ENCODE measurements at places on chromosomes 3 and 15.

DNA sequence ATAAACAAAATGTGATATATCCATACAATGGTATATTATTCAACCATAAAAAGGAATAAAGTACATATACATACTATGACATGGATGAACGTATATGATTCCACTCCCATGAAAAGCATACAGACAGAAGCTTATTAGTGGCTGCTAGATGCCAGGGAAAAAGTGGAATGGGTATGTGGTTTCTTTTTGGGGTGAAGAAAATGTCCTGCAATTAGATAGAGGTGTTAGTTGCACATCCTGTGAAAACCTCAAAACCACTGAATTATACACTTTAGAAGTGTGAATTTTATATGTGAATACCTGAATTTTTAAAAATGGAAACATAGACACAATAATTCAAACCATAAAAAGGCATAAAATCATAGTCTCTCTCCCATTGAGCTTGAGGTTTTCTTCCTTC lies 11.2 kb downstream of the DENND6A start:
- no peak for DNase-seq

DNA sequence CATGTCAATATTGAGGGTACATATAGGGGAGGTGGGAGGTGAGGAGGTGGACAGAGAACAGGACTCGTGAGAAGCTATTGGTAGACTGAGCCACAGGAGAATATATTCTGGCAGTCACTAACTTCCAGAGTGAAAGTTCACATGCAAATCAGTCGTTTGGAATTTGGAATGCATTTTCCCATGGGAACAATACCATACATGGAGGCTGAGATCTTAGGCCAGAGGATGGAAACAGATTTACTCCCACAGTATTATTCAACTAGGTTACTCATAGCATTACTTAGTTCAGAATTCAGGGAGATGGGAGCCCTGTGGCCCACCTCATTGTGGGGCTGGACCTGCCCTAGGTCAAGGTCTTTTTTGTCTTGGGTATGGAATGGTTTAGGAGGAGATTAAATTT lies 36.4 kb upstream of the ABHD2 start:
- no peak for DNase-seq

- no peak for DNase-seq
Measured at GRCh38 chr15:95620934-95621579, 709.4 kb upstream of the NR2F2 start.

GRCh38 chr3:34842706-34843480 lies 796.4 kb upstream of the ARPP21 start:
- no peak for DNase-seq
